ENCODE measurements at places on chromosomes 13 and 19.
A peak's percentile ranks its signal among the peaks of the same experiment; 100 is the strongest.

DNA sequence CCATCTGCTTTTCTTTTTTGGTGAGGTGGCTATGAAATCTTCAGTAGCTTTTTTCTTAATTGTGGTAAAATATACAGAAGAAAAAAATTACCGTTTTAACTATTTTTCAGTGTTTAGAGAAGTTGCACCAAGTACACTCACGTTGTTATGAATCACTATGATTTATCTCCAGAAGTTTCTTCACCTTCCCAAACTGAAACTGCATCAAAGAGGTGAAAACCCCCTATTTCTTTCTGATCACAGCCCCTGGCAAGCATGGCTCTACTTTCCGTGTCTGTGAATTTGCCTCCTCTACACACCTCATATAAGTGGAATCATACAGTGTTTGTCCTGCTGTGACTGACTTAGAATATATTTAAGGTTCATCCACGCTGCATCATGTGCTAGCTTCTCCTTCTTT, 15.6 kb upstream of the SIGLEC10 start:
- DNase-seq: no peak

DNA sequence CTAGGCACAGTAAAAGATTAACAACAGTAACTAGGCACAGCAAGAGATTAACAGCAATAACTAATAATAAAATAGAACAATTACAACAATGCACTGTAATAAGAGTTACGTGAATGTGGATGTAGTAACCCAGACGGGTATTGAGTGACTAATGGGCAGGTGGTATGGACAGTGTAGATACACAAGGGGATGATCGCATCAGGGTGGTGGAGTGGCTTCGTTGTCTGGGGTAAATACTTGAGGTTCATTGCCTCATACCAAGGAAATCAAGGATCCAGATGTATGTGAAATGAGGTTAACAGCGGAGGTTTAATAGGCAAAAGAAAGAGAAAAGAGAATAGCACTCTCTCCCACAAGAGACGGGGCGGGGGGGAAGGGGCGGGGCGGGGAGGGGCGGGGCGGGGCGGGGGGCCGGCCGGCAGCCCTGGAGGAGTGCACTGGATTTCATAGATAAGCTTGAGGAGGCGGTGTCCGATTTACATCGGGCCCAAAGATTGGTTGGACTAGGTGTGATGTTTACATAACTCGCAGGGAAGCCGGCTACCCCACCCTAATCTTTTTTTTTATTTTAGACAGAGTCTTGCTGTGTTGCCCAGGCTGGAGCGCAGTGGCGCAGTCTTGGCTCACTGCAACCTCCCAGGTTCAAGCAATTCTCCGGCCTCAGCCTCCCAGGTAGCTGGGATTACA, 106.3 kb downstream of the KCTD15 start:
- no peak for DNase-seq

DNA sequence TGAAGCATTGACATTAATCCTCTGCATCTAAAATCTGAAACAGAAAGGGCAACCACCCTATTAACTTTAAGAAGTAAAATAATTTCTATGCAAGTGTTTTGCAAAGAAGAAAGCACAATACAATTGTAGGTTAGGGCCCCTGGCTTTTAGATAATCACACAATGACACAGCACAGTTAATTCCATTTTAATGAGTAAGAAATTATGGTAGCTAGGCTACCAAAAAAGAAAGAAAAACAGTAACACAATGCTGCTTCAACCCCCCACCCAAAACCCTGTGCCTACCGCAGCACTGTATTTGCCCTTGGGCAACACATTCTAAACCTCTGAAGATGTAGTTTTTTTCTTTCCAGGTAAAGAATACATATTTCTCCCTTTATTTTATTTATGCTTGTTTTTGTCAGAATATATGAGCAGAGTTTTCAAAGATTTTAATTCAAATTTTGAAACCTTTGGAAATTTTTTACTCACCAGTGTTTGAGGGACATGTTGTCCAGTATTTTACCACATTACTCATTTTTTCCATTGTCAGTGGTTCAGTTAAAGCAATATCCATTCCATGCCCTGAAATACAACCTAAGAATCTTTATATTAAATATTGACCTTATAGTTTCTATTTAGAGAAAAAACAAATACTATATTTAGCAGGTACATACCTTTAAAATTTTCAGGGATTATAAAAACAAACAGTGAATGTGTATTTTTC, 21.1 kb downstream of the SOHLH2 start:
- no peak for DNase-seq

- DNase-seq: no peak
Observed at GRCh38 chr13:111941845-111942447, 125.0 kb upstream of the SOX1 start.

DNA sequence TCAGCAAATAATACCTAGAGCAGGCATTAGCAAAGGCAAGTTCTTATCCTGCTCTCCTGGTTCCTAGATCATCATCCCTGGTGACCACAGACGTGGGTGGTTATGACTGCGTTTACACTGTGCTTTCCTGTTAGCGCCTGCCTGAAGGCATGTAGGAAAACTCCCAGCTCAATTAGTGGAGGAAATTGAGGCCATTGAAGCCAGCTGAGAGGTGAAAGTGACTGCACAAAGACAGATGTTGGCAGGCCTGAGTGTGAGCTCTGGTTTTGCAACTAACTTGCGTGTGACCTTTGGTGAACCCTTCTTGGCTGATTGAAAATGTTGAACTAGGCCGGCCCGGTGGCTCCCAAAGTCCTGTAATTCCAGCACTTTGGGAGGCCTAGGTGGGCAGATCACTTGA, 17.5 kb upstream of the NWD1 start:
- no peak for DNase-seq

GRCh38 chr13:56457535-56458190, 683.1 kb upstream of the PRR20A start:
- no peak for DNase-seq

DNA sequence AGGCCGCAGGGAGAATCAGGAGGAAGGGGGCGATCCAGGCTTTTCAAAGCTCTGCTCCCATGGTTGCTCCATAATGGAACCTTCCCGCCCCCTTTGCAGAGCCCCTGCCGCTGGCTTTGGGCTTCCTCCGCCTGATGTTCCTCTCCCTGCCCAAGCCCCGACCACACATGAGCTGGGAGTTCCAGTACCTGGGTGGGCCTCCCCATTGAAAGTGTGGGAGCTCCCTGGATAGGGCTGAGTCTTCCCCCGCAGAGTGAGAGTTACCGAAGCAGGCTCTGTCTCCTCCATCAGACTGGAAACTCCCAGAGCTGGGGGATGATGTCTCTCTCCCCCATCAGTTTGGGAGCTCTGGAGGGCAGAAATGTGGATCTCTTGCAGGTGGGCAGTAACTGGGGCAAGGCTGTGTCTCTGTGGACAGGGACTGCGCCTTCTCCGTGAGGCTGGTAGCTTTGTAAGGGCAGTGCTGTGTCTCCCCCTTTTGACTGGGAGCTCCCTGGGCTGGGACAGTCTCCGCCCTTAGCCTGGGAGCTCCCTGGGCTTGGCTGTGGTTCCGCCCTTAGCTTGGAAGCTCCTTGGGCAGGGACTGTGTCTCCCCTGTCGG, 722 bp downstream of the DCAF15 start:
- DNase-seq: no peak

- DNase-seq: no peak
Observed at GRCh38 chr13:20446405-20446804, 79.3 kb downstream of the CRYL1 start.

DNA sequence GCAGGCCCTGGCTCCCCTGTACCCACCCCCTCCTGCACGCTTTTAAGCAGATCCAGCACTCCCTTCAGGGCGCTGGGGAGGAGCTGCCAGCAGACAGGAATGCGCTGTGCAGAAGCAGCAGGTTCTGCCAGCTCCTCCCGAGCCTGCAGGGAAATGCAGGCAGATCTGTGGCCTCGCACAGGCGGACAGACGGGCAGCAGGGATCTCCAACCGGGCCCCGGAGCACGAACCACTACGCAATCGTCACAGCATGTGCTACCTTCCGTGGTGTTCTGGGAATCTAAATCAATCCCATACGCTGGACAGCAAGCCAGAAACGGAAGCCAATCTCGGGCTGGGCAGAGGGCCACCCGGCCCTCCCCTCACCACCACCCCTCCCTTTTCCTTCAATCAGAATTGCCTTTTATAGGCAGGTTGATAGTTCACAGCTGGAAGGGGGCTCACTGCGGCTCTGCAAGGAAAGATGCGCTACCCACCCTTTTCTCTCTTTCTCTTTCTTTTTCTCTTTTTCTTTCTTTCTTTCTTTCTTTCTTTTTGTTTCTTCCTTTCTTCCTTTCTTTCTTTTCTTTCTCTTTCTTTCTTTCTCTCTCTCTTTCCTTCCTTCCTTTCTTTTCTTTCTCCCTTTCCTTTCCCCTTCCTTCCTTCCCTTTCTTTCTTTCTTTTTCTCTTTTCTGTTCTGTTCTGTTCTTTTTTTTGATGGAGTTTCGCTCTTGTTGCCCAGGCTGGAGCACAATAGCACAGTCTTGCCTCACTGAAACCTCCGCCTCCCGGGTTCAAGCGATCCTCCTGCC, 99.9 kb downstream of the GNG7 start:
- DNase-seq: no peak

- no peak for DNase-seq
Observed at GRCh38 chr13:76948149-76948548, at the start of gene ACOD1. Gene ACOD1, plus strand, starts transcription at chr13:76948511. Its CDS starts 48 bp downstream, at chr13:76948559.

DNA sequence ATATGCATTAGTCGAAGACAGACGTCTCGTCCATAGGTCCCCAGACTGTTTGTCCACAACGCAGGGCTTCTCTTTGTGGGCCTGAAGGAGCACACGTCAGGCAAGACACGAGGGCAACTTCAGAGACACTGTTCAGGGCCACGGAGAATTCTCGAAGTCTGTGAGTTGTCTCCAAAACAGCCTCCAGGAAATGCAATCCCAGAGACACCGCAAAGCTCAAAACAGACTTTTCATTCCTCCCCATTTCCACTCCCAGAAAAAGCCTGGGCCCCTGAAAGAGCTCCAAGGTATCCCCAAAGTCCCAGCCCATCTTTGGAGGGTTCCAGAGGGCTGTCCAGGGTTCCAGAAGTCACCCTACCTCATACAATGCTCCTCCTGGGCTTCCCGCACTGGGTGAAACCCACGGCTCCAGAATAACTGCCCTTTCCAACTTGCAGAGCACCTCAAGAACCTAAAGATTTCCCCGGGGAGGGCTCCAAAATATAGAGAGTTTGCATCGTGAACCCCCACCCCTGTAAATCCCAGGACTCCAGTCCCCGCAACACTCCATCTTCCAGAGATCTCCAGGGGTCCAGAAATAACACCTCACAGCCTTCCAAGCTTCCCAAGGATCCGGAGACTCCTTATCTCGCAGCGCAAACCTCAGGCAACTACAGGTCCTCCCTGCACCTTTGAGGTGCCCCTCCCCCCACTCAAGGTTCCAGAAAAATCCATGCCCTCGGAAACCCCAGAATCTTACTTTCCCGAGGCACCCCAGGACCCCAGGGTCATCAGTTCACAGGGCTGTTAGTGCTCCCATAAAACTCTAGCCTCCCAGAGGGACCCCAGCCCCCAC, 687 bp upstream of the FTL start:
- no peak for DNase-seq

- DNase-seq: no peak
Observed at GRCh38 chr13:108305655-108306054, 36.1 kb downstream of the TNFSF13B start.

- no peak for DNase-seq
Observed at GRCh38 chr19:35559281-35559659, 4.2 kb downstream of the ATP4A start.

DNA sequence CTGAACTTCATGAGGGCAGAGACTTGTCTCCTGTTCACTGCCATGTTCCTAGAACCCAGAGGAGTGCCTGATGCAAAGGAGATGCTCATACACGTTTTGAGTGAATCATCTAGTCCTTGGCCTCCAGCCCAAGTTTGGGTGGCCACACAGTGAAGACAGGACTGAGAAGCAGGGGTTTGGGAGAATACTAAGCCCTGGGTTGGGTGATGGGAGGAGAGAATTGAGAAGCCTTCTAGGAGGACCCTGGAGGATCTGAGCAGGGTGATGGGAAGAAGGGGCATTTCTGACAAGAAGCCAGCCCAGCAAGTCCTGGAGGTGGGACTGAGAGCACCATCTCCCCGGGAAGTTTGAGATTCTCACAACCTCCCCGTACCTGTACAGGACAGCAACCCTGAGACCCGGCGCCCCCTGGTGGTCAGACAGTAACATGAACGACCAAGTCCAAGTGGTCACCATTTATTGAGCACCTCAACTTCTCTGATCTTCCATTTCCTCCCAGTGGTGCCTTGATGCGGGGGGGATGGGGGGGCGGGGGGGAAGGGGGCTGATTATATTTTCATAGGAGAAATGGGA, 11.0 kb downstream of the CTU1 start:
- DNase-seq: peak; percentile 70
